Sigmoid colon (tissue), 7 donors: ENCODE measurements at places on chromosomes 13 and 19. TPM values are rescaled to one million over a fixed set of nuclear protein-coding genes. Genes with fewer than 3 reads are reported as not detected.

DNA sequence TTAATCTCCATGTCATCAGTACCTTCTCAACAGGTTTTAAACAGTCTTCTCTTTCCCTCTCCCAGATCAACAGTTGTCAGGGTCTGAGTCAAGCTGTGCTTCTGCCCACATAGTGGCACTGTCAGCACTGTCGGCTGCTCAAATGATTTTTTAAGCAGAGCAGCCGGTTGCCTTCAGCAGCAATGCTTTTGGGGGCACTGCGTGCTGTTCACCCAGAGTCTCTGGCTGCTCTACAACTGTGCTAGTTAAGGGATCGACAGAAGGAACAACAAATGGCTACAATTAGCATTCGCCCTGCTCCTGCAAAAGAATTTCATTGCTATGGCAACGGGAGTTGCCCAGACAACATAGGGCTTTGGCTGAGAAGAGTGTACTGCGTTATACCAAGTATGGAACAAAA lies 412.9 kb downstream of the DIAPH3 start:
- DNase-seq: no peak

The MYH14 gene
- total RNA-seq: 1.7 TPM

- no peak for DNase-seq
These were observed 243.5 kb downstream of the ITGBL1 start for GRCh38 chr13:101695870-101696516.

- DNase-seq: no peak
These were observed 10.2 kb downstream of the COLGALT1 start for GRCh38 chr19:17565611-17566010.

DNA sequence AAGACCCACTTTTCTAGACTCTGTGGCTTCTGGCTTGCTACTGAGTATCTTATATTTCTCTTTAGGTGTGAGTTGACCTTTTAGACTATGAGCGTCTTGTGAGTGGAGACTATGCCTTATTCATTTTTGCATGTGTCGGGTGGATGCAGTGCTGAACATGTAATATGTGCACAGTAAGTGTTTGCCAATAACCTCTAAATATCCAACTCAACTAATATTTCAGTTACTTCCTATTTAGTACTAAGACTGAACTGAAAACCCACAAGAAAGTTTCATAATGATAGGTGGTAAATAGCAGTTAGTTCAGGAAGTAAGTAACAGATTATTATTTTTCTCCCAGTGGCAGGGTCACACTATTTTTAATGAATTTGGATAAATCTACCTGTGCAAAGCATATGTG lies 269.3 kb downstream of the KCNRG start:
- no peak for DNase-seq

GRCh38 chr13:114071410-114071809 lies 61.0 kb downstream of the RASA3 start:
- peak; percentile 50 for DNase-seq

DNA sequence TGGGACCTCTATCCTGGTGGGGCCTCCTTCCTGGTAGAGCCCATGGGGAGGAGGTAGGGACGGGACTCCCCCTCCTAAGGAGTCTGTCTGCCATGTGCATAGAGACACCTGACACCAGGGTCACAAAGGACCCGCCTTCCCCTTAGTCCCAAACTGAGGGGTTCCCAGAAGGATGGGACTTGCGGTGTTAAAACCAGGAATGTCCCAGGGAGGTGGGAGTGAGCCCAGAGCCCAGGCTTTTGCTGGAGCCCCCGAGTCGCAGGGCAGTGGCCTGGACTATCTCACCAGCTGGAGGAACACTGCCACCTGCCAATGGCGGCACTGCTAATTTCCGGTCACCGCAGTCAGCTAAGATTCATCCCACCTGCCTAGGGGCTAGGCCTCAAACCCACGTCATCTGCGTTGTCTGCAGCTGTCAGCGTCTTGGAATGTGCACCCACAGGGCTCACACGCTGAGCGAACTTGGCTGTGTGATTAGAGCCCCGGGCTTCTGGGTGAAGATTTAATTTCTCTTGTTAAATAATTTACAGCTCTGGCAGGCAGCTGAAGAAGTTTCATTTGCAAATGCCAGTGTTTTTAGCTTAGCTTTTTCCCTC lies 31.9 kb upstream of the ATP11A start:
- DNase-seq: no peak

The VSTM2B gene
- not detected for total RNA-seq

DNA sequence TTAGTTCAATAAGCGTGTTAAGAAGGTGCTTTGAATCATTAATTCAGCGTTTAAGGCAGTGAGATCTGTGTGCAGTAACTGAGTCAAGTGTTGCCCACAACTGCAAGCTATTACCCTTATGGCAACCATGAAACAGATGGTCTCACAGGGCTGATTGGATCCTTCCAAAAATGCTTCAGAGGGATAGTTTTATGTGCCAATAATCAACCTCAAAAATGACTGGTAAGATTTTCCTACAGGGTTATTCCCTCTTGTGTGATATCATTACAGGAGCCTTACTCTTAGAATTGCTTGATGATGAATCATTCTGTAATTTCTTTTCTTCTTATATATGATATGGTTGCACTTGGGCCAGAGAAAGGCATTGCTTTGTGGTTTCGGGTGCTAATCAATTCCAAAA lies 1299.2 kb upstream of the ATXN8OS start:
- no peak for DNase-seq

DNA sequence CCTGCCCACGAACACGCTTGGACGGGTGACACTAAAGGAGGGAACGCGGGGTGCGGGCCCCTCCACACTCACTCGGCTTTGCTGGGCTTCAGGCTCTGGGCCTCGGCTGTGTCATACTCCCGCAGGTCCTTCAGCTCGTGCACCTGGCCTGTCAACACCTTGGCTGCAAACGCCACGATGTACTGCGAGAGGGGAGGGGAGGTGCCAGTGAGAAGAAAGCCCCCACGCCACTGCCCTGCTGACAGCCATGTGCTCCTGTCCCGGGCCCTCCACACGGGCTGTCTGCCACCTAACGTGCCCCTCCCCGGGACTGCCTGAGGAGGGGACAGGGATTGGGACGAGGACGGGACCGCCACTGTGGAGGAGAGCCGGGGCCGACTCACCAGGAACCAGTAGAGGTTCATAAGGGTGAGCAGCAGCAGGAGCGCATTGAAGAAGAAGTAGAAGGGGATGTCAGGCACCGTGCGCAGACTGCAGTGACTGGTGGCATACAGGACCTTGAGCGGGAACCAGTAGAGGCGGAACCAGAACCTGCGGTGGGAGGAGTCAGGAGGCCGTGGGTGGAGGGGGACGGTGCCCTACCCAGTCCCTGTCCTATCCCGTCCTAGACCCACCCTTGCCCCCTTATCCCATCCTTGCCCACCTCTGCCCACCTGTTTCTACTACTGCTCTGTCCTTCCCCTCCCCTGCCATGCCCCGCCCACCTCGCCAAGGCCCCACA lies 16.9 kb downstream of the CERS1 start:
- no peak for DNase-seq

The HCST gene
- total RNA-seq: 5.8 TPM

GRCh38 chr19:16587833-16588823 lies 15.9 kb upstream of the SLC35E1 start:
- no peak for DNase-seq

DNA sequence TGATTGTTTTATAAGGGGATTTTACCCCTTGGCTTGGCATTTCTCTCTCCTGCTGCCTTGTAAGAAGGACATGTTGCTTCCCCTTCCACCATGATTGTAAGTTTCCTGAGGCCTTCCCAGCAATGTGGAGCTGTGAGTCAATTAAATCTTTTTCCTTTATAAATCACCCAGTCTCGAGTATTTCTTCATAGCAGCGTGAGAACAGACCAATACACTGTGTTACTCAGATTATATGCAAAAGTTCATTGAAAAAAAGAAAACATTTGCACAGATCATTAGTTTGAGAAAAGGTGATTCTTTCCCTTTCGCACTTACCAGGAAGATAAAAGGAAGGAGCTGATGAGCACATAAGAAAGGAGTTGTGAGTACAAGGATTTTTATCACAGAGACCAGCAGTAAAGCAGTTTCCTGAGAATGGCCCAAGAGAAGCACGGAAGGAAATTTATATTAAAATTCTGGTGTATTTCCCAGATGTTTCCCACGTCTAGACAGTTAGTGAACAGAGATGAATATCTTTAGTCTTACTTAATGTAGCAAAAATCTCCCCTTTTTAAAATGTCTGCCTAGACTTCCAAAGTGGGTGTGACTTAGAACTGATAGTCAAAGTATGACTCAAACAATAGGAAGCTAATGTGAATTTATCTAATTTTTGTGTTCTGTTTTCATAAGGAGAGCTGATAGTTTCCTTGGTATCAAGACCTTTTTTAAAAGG lies 431.8 kb upstream of the SGCG start:
- DNase-seq: no peak

The CYP4F11 gene
- total RNA-seq: 0.66 TPM
